Fibroblast of skin of right biceps (primary cell): ENCODE measurements at places on chromosomes 12 and 14.
A peak's percentile ranks its signal among the peaks of the same experiment; 100 is the strongest.

- no peak for DNase-seq
Observed at GRCh38 chr14:96354246-96354645, 8.9 kb downstream of the ATG2B start.

- peak; percentile 12 for DNase-seq
Observed at GRCh38 chr14:70698288-70698687, 56.6 kb downstream of the TTC9 start.

DNA sequence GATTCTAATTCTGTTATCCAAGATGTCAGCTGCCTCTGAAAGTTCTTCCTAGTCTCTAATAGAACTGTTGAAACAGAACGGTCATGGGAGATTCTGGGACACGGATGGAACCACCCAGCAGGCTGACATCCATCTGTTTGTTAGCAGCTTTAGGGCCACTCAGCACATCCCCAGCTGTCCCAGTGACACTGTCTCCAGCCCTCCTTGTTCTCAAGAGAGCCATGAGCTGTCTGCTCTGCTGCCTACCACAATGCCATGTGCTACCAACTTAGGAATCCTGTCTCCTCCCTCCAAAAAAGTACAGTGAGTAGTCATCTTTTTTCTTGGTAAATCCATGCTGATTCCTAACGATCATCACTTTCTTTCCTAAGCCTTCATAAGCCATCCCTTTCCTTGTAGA is 130.5 kb downstream of the ZFP36L1 start:
- peak; percentile 38 for DNase-seq

GRCh38 chr12:117188961-117189724 is 1.1 kb downstream of the FBXO21 start:
- peak; percentile 42 for DNase-seq

DNA sequence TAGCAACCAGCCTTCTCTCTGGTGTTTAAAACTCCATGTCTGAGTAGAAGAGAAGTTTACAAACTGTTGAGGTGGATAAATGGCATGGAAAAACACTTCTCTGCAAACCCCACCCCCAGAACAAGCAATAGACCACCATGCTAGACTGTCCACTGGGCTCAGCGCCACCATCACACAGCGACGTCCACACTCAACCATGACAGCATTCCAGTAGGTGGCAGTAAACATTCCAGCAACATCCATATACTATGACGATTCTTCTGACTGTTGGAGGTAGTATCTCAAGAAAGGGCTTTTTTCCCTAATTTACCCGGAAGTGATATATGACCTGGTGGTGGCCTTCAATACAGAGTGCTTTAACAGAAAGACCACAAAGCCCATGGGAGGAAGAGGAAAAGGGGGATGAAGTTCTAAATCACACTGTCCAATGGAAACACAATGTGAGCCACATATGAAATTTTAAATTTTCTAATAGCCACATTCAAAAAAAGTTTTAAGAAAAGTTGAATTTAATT is 152.2 kb downstream of the SLC15A4 start:
- DNase-seq = no peak

DNA sequence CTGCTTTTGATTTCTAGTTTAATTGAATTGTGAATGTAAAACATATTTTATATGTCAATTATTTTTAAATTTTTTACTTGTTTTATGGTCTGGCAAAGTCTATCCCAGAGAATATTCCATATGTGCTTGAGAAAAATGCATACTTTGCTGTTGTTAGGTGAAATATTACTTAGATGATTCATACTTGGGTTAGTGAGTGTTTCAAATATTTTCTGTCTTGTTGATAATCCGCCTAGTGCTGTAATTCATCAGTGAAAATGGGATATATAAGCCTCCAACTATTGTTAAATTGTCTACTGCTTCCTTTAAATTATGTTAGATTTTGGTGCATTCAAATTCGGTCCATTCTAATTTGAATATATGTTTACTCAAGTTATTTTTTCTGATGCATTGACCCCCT is 395.5 kb downstream of the LRFN5 start:
- DNase-seq = peak; percentile 76

- no peak for DNase-seq
Observed at GRCh38 chr12:77548797-77549196, 281.9 kb upstream of the NAV3 start.

- DNase-seq = no peak
Observed at GRCh38 chr14:96727491-96727890, 69.7 kb upstream of the VRK1 start.

- DNase-seq = peak; percentile 31
Observed at GRCh38 chr12:85713373-85713772, 122.8 kb downstream of the RASSF9 start.
